Stimulated activated CD4-positive, alpha-beta T cell treated with anti-CD3 and anti-CD28 coated beads, Interleukin-1b, Interleukin-23, amount 100 ng/mL, for 48 hours (primary cell): ENCODE measurements at places on chromosomes 2 and 18.

DNA sequence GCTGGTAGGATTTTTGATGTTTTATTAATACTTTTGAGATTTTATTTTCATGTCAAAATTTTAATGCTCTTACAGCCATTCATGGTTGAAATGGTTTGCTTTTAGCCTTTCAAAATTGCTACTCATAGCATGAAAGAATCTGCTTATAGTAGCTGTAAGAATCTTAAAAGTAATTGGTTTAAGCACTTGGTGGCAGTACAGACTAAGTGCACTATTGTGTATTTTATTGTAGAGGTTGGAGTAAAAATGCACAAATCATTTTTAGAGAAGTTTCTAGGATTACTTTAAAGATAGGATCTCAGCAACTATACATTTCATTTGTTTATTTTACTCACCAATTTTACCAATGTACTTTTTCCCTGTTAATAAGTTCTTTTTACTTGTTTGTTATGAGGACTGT, 205.8 kb downstream of the SPAG16 start:
- no peak for DNase-seq

GRCh38 chr2:108614659-108615058, 80.4 kb downstream of the LIMS1 start:
- DNase-seq = no peak

DNA sequence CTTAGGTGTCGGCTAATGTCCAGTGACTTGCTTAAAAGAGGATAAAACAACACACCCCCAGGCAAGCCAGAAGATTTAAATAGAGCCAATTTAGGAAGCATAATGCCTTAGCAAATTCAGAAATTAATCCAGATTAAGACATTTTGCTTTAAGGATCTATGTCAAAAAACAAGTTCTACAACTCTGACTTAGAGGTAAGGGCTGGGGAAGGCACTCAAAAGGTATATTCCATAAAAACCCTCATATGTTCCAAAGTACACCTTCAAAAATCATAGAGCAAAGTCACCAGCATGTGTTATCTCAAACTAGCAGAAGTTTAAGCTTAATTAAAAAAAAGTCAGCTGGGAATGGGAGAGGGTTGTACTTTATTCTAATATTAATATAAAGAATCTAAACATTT, 206.4 kb downstream of the NOL4 start:
- DNase-seq = no peak

GRCh38 chr2:238848976-238849853, 1.3 kb downstream of the TWIST2 start:
- no peak for DNase-seq

DNA sequence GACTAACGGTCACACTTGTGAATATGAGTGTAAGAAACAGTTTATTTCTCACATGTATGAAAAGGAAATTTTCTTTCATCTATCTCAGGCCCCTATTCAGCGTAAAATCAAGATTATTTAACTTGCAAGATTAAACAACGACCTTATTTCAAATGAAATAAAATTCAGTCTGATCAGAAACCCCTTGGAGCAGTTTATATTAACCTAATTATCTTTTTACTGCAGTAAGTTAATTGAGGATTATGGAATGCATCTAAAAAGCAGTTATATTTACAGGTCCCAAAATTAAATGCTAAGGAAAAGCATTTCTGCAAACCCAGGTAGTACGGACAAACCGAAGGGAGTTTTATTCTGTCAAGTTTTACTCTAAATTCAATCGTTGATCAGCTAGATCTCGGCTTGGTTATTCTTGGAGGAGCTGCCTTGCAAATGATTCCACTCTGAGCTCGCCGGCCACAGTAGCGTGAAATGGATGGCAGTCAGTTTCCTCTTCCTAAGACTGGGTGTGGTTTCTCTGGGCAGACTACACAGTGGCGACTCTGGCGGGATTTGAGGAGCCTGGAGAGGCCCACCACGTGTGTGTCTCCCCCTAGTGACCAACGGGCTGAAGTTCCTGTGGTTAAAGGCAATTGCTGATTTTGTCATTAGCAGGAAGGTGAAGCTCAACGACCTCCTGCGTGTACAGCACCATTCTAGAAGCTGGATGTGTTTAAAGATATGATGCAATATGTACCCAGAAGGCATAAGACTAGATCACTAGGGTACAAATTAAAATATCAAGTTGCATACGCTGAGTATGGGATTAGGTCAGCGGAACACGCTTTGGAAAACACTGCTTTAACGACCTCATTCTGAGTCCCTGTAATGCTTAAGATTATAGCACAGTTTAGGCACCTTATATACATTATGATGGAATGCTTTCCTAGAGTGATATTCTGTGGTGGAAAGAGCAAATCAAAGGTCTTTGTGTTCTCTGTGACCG, 36.4 kb downstream of the PRKRA start:
- peak; percentile 85 for DNase-seq

GRCh38 chr2:151777935-151778334, 43.7 kb upstream of the NEB start:
- DNase-seq = no peak

DNA sequence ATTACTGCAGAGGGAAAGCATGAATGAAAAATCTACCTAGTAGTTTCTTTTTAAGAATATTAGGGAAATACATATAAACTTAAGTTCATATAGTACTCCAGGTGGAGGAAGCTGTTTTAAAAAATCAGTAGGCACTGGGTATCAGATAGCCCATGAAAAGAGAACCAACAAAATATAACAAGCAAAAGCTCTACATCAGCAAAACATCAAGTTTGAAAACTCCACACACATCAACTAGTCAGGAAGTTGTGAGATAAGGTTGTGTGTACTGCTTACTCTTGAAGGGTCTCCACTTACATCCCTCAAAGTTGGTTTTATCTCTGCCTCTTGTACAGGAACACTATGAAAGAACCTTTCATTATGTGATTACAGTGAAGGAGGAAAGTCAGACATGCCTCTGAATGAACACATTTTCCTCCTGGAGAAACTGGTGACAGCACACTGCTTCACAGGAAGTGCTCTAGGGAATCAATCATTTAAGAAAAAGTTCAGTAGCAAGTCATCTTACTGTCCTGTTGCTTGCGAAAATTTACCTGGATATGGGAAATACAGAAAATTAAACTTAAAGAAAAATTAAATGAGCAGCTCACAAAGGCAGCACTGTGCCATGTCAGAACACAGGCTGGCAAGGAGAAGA, 57.7 kb downstream of the THADA start:
- DNase-seq = no peak

- no peak for DNase-seq
Observed at GRCh38 chr2:26086779-26087178, 52.9 kb downstream of the RAB10 start.

GRCh38 chr2:214536625-214537024, 125.8 kb downstream of the VWC2L start:
- no peak for DNase-seq

- DNase-seq = no peak
Observed at GRCh38 chr2:68031542-68032160, 31.2 kb downstream of the C1D start.

DNA sequence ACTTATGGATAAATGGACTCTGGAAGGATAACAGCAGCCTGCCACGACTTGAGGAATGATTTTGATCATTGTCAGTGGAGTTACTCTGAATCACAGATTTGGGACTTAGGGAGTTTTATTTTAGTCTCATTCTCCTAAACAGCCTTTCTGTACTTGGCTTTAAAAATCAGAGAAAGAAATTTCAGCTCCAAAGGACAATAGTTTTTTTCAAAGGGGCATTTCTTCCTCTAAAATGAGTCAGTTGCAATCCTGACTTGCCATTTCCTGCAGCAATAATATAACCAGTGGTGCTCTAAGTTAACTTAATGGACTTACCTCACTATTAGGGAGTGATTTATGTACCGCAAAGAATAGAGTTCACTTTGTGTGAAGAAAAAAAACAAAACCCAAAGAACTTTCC, 35.1 kb upstream of the MTX2 start:
- DNase-seq = no peak

- DNase-seq = no peak
Observed at GRCh38 chr2:20674974-20675679, 8.2 kb downstream of the GDF7 start.

DNA sequence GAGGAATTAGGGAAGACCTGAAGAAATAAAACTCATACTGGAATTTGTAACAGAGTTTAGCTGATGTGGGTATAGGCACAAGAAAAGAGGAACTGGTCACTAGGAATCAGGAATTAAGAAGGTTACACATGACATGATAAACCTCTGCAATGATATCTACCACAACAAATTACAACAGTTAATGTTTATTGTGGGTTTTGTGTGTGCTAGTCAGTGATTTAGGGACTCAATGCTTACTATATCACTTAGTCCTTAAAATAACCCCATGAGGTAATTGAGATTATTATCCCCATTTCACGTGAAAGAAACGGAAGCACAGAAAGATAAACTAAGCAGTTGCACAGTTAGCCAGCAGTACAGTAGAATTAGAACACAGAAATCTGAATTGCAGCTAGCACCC, 415.8 kb upstream of the ZEB2 start:
- DNase-seq = no peak

DNA sequence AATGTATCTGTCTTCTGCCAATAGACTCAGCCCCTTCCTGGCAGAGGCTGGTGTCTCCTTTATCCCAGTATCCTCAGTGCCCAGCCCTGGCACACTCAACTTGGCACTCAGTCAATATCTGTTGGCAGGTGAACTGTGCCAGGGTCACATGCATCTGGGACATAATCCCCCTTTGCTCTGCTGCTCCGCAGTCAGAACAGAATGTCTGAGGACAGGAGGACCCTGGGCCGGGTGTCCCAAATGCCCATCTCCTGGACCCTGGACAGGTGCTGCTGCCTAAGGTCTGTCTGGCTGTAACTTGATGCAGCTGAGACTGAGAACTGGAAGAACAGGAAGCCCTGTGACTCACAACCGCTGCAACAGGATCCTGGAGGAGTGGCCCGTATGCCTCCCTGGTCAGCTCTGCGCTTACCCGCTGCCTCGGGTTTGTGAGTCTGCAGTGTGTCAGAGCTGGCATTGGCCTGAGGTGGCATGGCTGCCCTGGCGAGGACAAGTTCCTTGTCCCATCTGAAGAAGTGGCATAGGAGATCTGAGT, 11.4 kb downstream of the HK2 start:
- peak; percentile 22 for DNase-seq

- no peak for DNase-seq
Observed at GRCh38 chr2:233101816-233102215, 41.7 kb downstream of the INPP5D start.

- no peak for DNase-seq
Observed at GRCh38 chr18:58272779-58273435, 228.9 kb downstream of the NEDD4L start.

- DNase-seq = no peak
Observed at GRCh38 chr2:192007581-192008228, 160.8 kb upstream of the CAVIN2 start.

- no peak for DNase-seq
Observed at GRCh38 chr2:29238497-29238896, 123.3 kb downstream of the CLIP4 start.

DNA sequence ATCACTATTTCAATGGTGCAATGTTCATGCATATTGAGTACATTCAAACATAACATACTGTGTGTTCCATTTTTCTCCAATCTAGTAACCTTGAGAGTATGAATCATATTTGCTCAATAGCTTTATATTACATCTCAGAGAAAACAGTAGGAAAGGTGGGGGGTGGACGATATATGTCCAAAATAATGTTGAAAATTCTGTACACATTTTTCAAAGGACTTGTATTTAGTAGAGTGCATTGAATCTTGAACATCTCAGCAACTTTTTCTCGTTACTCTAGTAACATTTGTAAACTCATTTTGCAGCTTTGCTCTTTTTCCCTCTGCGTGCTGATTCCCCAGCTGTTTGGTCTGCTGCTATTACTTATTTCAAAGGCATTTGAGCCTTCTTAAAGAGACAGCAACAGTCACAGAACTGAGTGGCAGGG, 1487.0 kb downstream of the LRP1B start:
- no peak for DNase-seq

DNA sequence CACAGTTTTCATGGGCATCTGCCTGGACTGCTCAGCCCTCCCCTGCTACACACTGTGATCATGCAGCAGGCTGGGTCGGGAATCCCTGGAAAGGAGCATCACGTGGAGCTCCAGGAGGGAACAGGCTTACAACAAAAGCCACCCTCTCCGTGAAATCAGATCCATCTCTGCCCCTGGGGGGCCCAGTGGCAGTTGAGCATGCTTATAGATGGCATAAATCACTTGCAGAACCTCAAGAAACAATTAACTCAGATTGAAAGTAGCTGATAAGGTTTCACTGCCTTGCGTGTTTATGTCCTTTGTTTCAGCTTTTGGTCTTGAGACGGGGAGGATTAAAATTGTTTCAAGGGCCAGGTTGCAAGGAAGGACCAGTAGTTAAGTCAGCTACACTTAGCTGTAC, 354.8 kb upstream of the MEIS1 start:
- DNase-seq = no peak

GRCh38 chr2:84286878-84287277, 172.2 kb downstream of the SUCLG1 start:
- DNase-seq = no peak

GRCh38 chr2:182598626-182599025, 117.4 kb upstream of the DNAJC10 start:
- DNase-seq = no peak

- DNase-seq = no peak
Observed at GRCh38 chr2:23464905-23465537, 80.0 kb downstream of the KLHL29 start.

GRCh38 chr2:159192371-159192918, 94.1 kb downstream of the WDSUB1 start:
- no peak for DNase-seq

DNA sequence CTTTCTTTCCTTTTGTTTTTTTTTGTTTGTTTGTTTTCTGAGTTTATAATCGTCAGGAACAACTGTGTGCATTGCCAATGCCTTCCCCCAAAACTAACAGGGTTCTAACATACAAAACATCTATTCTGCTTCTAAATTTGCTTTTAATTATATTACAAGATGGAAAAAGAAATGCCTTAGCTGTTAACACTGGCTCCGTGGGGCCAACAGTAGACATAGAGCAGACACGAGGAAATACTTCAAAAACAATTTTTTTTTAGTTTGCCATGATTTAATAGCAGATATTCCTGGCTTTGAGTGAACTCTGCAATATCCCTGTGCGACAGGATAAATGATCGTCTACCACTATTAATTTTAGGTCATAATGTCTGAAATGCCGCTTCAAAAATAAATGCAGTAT, 153.3 kb upstream of the HNRNPA3 start:
- no peak for DNase-seq

DNA sequence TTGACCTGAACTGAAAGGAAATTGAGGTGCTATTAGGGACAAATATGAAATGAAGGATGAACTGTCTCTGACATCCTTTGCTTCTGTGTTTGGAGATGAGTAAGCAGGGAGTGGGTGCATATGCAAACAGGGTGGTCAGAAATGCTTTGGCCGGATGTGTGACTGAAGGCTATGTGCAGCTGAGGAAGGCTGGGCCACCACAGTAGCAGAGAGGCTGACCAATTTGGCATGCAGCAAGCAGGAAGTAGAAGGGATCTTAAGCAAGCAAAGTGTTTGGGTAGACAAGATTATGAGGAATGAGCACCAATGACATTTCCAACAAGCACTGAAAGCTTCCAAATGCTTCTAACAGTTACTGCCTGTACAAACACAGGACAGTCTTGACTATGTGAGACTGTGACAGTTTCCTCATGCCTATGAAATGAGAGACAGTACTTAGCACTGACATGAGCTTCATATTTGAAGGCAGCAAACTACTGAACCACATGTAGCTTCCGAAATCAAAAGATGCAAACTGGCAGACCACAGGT, 3.3 kb upstream of the ACTR3 start:
- peak; percentile 52 for DNase-seq

GRCh38 chr2:140600116-140600515, 1530.7 kb downstream of the LRP1B start:
- DNase-seq = no peak

GRCh38 chr2:132420816-132421805, 4.5 kb downstream of the GPR39 start:
- no peak for DNase-seq

GRCh38 chr2:61419129-61419528, 51.8 kb downstream of the USP34 start:
- DNase-seq = no peak
